CD4-positive, alpha-beta T cell treated with Interleukin-17A for 4 hours (primary cell): ENCODE measurements at places on chromosomes 3 and 15.

- no peak for DNase-seq
These were observed 2.7 kb upstream of the DMXL2 start for GRCh38 chr15:51625236-51625635.

- no peak for DNase-seq
These were observed 82.1 kb upstream of the STAC start for GRCh38 chr3:36298188-36298587.

DNA sequence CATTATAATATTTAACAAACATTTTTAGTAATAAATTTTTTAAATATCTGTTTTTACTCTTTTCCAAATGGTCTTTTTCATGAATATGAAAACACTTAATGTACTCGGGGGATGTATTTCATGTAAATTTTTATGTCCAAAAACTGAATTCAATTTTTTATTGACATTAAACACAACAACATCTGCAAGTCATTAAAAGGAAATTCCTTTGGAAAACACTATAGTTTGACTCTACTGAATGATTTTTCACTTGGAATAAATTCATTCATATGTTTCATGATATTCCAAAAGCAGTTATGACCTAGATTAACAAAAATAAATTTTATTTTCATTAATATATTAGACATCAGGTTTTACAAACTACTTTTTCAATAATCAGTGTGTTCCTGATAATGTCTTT lies 239.8 kb upstream of the AGTR1 start:
- DNase-seq, result no peak

DNA sequence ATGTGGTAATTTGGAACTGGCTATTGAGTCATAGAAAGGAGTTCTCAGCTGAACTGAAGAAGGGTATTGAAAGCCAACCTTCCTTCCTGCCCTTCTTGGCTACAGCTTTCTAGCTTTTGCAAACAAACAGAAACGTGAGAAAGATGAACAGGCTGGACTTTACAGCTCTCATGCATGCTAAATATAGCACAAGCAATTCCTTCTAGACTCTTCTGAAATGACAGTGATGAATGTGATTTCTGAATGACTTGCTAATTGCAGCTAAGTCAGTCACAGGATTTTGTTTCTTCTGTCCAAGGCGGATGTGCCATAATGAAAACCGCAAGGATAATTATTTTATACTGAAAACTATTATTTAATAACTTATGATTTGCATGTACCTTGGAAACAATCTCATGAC lies 36.3 kb downstream of the BCHE start:
- DNase-seq, result no peak

- DNase-seq, result peak; percentile 20
These were observed 11.1 kb upstream of the EIF4A2 start for GRCh38 chr3:186772281-186772694.
